ENCODE measurements at places on chromosomes 7 and 10.

DNA sequence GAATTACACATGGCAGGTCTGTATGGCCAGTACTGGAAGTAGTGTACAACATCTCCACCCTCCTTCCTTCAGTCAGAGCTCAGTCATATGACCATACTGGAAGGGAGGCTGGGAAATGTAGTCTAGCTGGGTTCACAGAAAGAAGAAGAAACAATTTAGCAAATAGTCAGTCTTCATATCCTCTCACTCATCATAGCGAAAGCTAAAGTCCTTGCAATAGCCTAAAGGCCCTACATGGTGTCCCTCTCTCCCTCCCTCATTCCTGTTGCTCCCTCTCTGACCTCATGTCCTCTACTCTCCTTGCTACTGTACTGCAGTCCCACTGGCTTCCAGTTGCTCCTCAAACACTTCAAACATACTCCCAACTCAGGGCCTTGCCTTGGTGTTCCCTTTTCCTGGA is 4.3 kb upstream of the CALU start:
- DNase-seq, result no peak

- DNase-seq, result no peak
These were observed 229.7 kb downstream of the CACNB2 start for GRCh38 chr10:18369859-18370473.

DNA sequence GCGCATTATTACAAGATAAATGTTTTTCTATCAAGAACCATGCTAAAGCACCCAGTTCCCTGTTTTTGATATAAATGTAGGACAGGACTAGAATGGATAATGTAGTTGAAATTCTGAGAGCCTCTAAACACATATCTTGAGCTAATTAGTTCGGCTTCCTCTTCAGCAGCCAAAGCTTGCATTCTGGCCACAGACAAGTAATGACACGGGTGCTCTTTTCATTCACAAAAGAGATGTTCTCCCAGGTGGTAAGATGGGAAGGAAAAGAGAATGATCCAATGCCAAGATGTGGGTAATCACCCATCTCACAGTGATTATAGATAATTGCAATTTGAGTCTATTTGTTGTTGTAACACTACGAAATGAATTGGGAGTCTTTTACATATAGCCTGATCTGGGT is 246.5 kb downstream of the KIAA1217 start:
- DNase-seq, result no peak

DNA sequence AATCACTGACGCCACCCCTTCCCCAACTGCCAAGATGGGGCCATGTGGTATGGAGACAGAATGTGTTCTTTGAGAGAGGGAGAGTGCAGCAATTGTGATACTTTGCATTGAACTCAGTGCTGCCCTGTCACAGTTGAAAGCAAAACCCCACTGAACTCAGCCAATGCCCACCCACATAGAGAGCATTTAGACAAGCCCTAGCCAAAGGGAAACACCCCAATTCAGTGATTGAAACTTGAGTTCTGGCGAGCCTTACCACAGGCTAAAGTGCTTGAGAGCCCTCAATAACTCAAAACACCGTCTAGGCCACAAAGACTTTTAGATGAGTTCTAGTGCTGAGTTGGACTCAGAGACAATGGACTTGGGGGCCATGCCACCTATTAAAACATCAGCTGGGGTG is 751.9 kb upstream of the POT1 start:
- DNase-seq, result no peak

DNA sequence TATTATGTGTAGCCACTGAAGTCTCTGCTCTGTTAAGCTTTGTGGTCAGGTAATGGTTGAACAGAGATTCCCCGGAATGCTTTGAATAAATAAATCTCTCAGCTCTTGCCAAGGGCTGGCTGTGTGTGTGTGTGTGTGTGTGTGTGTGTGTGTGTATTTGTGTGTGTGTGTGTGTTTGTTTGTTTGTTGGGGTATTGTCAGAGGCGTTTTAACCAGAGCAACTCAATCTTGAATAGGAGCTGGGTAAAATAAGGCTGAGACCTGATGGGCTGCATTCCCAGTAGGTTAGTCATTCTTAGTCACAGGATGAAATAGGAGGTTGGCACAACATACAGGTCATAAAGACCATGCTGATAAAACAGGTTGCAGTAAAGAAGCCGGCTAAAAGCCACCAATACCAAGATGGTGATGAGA is 256.2 kb upstream of the CACNA2D1 start:
- DNase-seq, result no peak

- peak; percentile 41 for DNase-seq
These were observed 67.6 kb downstream of the CDK6 start for GRCh38 chr7:92768501-92769393.

DNA sequence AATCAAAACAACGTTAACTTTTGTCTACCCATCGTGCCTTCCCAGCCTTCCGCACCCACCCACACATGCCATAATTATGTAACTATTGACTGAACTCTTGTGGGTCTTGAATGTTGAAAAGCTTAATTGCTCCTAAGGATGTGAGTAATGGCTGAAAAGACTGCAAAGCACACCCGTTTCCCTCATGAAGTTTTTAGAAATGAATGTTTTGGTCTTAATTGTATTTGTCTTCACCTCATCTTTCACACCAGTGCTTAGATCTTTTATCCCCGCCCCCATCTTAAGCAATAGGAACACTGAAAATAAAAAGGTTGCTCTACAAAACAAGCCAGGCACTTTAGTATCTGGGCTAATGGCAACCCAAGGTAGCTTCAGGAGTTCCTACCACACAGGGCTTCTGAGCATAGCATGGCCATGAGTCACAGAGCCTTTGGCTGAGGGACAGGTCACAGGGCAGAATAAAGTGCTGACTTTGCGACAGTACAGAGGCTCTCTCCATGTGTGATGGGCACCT is 690.5 kb downstream of the PARD3 start:
- no peak for DNase-seq

DNA sequence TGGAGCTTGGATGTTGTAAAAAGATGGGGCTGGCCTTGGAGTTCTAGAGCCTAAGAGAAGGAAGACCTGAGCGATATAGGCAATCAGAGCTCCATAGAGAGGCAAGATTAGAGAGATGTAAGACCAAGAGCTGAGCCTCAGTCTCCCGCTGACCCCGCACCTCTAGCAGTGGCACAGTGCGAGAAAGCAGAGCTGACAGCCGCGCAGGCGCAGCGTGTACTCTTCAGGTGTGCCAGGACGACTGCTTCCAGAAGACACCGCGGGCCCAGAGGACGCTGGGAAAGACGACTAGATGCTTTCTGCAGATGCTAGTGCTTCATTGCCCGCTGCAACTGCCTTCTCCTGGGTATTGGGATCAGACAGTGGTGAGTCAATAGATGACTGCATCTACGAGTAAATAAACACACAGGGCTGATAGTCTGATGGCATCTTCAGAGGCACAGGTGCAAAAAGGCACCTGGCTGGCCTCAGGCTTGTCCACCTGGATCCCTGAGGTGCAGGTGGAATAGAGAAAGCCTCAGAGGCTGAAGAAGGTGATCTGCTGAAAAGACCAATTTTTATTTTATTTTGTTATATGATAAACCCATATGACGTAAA is 38.1 kb upstream of the CCDC6 start:
- no peak for DNase-seq

DNA sequence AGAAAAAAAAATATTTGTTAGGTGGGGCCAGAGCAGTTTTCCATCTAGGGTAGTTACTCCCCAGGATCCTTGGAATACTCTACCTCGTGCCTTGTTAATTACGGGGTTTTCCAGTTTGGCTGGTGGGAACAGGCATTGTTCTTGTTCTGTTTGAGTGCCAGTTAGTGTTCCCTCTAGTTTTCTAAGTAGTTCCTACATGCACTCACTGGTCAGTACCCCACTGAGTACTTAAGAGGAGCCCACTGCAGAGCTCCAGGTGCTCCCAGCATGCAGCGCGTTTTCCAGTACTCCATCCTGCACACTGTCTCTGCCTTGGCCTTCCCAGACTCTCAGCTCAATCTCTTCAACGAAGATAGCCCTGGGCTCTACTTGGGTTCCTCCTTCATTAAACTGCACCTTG is 58.0 kb downstream of the AHCYL2 start:
- no peak for DNase-seq

GRCh38 chr10:52252307-52252706 is 61.8 kb upstream of the DKK1 start:
- no peak for DNase-seq

- peak; percentile 52 for DNase-seq
These were observed 412 bp downstream of the PIP4K2A start for GRCh38 chr10:22713853-22714478.

GRCh38 chr7:139995017-139995915 is 67.5 kb downstream of the PARP12 start:
- peak; percentile 45 for DNase-seq

Measured in adipocyte (in vitro differentiated cells).